Retina (tissue), 1 donor: ENCODE measurements at places on chromosomes 11 and 22.

DNA sequence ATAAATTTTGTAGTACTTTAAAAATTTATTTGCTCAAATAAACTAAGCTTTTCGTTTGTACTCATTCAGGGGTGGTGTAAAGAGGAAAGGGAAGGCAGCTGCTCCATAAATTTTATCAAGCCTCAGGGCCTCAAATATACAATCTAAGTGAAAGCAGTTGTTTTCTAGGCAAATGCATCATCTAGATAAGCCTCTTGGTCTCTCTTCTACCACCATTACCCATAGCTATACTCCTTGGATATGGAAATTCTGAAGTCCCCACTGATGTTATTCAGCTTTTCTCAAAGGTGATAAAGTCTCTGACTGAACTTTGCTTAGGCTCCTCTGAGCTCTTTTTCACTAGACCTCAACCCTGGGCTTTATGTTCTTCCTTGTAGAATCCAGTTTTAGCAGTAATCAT lies 1313.1 kb downstream of the JRKL start:
- no peak for DNase-seq

DNA sequence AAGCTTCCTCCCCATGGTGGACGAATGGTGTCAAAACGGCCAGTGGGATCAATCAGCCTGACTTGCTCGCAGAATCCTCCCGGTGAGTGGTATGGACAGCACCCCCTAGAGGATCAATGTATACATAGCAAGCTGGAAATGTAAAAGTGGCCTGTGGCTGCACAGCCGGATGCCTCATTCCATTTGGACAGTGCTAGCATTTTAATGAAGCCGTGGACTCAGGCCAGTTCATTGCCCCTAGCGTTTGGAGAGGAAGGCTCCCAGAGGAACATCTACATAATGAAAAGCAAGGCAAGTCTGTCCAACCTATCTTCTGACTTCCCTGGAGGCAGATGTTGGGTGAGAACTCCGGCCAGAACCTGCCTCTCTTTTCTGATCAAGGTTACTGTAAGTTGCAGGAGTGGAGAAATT lies 942.3 kb downstream of the NTM start:
- DNase-seq, result peak; percentile 65

DNA sequence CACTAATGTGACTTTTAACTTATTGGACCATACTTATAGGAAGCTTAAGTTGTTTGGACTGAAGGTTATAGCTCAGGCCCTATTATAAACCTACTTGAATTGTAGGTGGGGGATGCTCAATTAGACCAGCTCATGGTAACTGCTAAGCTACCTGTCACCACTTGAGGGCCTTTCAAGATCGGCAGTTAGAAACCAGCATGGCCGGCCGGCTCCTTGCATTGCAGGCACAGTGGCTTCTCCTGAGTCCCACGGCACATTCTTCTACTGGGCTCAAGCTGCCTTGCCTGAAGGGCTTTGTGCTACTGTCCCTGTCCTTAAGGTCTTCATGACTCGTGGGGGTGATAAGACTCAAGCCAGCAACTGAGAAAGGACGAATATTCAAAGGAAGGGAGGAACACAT lies 70.8 kb downstream of the TBC1D22A start:
- no peak for DNase-seq

- DNase-seq, result no peak
These were observed 33.3 kb downstream of the CTTN start for GRCh38 chr11:70431611-70432010.

- no peak for DNase-seq
These were observed 1790.8 kb downstream of the LRRC4C start for GRCh38 chr11:39668640-39669039.

GRCh38 chr11:68665436-68665835 lies 18.9 kb upstream of the GAL start:
- DNase-seq, result no peak

GRCh38 chr11:36743039-36743438 lies 145.0 kb upstream of the RAG2 start:
- DNase-seq, result no peak

GRCh38 chr22:50705219-50705691 lies 32.6 kb downstream of the SHANK3 start:
- peak; percentile 87 for DNase-seq

GRCh38 chr11:120797143-120797542 lies 226.8 kb upstream of the TBCEL start:
- no peak for DNase-seq

GRCh38 chr11:19344661-19345518 lies 104.1 kb upstream of the E2F8 start:
- peak; percentile 94 for DNase-seq

GRCh38 chr11:128273736-128274135 lies 313.6 kb downstream of the ETS1 start:
- no peak for DNase-seq
